ENCODE measurements at places on chromosomes 12 and 14.

DNA sequence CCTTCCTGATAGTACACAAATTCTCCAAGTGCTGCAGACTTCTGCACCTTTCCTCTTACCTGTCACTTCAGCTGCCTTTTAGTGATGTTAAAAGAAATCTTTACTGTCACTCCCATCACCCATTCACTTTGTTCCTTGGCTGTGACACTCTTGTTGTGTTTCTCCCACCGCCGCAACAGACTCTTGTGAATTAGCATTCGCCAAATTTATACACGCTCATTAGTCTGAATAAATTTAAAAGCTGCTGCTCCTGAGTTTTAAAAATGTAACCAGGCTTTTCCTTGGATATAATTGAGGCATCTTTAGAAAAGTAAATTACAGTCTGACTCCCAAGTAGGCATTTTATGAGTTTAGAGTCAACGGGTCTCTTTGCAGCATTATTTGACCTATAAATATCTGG is 1197.9 kb downstream of the BCL11B start:
- DNase-seq = no peak

- DNase-seq = no peak
Observed at GRCh38 chr14:99402950-99403349, 77.7 kb downstream of the SETD3 start.

GRCh38 chr14:72638021-72638420 is 255.9 kb downstream of the DPF3 start:
- no peak for DNase-seq

GRCh38 chr12:114799574-114800487 is 115.9 kb upstream of the TBX3 start:
- no peak for DNase-seq

- DNase-seq = no peak
Observed at GRCh38 chr14:37592482-37593408, 2.3 kb downstream of the FOXA1 start.

- DNase-seq = no peak
Observed at GRCh38 chr12:102811110-102811737, 105.8 kb downstream of the PAH start.

DNA sequence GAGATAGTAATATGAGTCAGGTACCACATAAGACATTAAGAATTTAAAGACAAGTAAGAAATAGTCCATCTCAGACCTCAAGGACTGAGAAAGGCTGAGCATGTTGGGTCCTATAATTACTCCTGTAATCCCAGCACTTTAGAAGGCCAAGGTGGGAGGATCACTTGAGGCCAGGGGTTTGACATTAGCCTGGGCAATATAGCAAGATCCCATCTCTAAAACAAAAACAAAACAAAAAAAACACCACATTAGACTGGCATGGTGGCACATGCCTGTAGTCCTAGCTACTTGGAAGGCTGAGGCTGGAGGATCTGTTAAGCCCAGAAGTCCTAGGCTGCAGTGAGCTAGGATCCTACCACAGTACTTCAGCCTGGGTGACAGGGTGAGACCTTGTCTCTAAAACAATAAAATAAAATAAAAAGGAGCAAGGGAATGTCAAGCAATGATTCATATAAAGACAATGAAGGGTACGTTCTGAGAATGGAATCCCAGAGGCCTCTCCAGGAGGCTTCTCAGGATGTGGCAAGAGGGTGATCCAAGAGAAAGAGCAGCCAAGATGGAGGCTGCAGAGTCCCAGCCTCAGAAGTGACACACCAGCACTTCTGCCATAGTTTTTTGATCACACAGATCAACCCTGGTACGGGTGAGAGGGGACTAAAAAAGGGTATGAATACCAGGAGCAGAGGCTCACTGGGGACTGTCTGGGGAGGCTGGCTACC is 206.4 kb downstream of the CRADD start:
- DNase-seq = no peak

- DNase-seq = peak; percentile 76
Observed at GRCh38 chr14:69726761-69727511, 40.0 kb upstream of the SRSF5 start.

GRCh38 chr12:50132505-50133135 is 20.6 kb downstream of the COX14 start:
- no peak for DNase-seq

GRCh38 chr14:97456462-97456861 is 659.3 kb downstream of the VRK1 start:
- no peak for DNase-seq

DNA sequence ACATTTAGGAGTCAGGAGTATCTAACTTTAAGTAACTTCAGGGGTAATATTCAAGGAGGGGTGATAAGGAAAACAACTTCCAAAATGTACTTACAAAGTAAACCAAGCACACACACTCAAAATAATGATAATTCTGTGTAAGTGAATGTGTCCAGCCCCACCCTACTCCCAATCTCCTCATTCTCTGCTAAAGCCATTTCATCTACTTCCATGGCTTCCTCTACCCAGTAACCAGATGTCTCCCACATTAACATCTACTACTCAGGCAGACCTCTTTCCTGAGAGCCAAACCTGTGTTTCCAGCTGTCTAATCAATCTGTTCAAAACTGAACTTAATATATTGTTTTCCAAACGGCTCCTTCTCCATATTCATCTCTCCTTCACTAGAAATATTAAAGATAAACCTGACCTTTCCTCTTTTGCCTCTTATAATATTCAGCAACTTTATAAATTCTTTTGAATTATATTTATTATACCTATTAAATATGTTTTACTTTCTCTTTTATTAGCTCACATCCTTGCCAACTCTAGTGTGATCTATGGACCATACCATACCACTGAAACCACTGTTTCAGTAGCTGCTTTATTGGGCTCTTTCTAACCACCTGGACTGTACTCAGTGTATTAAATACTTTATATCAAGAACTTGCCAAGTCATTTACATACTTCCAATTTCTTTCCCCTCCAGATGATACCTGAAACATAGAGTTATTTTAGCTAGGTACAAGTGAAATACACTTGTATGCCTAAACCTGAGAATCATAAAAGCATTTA is 170.7 kb downstream of the PPFIA2 start:
- no peak for DNase-seq

DNA sequence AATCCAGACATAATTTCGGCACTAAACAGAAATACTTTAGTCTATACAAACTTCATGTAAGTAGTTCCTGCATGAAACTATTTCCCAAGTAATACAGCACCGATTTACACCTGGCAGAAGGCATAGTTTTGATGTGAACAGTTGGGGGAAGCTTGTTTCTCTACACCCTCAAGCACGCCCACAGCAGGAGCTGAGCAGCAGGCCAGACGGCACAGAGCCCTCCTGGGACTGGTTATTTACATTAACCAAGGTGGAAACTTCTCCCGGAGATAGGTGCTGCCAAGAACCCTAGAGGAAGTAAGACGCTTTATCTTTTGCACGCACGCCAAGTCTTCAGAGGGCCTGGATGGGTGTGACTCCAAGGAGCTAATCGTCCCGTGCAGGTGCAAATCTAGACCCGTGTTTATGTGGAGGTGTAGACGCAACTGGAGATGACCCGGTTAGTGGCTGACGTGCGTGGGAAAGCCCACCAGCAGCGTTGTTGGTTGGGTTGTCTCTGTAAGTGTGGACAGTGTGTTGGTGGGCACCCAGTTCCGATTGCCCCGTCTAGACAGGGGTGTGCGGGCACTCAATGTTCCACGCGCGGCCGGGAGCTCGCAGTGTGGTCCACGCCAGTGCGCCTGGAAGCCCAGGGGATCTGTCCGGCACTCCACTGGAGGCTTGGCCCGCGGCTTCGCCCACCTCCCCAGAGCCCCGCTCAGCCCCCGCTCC is 767 bp upstream of the TCP11L2 start:
- DNase-seq = peak; percentile 32

- DNase-seq = no peak
Observed at GRCh38 chr14:34113005-34113511, 162.2 kb upstream of the EGLN3 start.

DNA sequence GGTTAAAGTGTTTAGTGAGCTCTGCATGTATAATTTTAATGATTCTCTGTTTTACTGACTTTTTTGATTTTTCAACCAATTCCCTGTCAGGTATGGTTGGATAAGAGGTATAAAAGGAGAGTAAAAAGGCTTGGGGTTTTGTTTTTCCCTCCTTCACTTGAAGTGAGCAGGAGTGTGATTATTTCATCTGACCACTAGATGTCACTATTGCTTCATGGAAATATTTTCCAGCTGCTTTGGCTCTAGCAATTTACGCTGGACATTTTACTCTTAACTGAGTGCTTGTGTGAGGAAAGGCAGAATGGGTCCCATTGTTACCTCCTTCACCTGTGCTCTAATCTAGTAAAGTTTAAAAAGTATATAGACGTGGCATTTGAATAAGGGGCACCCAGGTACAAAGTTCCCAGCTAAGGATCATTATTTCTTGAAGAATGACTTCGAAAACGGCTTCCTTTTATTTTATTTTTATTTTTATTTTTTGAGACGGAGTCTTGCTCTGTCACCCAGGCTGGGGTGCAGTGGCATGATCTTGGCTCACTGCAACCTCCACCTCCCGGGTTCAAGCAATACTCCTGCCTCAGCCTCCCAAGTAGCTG is 66.5 kb downstream of the TBC1D30 start:
- no peak for DNase-seq

DNA sequence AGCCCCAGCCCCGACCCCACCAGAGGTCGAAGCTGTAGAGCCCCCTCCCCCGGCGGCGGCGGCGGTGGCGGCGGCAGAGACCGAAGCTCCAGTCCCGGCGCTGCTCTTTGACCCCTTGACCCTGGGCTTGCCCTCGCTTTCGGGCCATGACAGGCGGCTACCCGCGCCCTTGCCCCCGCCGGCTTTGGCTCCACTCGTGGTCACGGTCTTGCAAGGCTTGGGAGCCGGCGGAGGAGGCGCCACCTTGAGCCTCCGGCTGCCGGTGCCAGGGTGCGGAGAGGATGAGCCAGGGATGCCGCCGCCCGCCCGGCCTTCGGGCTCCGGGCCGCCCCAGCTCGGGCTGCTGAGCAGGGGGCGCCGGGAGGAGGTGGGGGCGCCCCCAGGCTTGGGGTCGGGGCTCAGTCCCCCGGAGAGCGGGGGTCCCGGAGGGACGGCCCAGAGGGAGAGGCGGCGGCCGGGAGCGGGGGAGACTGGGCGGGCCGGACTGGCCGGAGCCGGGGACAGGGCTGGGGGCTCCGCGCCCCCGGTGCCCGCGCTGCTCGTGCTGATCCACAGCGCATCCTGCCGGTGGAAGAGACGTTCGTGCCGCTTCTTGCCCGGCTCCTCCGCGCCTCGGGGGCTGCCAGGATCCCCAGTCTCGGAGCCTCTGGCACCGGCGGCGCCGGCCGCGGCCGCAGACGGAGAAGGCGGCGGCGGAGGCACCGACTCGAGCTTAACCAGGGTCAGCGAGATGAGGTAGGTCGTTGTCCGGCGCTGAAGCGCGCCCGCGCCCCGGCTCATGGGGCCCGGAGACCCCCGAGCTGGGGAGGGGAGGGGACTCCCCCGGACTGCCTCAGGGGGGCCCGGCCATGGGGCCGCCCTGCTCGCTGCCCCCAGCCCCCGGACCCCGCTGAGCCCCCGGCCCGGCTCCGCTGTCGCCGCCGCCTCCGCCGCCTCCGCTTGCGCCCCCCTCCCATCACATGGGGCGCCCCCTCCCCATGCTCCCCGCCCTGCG is 778 bp downstream of the AGAP2 start:
- DNase-seq = no peak

DNA sequence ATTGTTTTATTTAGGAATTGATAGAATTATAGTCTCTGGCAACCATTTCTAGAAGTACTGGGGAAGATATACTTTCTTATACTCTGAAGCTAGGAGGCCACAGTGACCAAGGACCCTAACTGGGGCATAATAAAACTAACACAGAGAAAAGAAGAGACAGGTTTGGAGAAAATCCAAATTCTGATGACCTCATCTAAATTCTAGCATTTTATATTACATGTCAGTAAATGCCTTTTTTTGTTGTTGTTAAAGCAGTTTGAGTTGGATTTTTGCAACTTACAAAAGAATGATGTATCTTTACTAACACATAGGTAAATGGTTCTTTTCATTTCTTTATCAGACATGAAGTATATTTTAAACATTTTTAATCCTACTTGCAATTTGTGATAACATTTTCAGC is 933.3 kb downstream of the TMTC2 start:
- no peak for DNase-seq

- DNase-seq = no peak
Observed at GRCh38 chr14:104937161-104937560, 12.5 kb downstream of the PLD4 start.

DNA sequence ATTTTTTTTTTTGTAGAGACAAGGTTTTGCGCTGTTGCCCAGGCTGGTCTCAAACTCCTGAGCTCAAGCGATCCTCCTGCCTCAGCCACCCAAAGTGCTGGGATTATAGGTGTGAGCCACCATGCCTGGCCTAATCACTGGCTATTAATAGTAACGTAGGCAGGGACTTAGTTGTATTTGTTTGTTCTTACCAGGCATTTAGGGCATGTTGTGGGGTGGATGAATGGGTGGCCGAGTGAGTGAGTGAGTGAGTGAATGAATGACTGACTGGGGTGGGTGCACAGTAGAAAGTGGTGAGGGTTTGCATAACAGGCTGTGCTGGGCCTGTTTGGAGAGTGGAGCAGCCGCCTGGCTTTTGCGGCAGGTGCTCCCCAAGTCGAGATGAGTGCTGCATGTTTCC is 87.0 kb downstream of the FOXN4 start:
- no peak for DNase-seq

- no peak for DNase-seq
Observed at GRCh38 chr12:116172224-116172849, 105.2 kb downstream of the MED13L start.

DNA sequence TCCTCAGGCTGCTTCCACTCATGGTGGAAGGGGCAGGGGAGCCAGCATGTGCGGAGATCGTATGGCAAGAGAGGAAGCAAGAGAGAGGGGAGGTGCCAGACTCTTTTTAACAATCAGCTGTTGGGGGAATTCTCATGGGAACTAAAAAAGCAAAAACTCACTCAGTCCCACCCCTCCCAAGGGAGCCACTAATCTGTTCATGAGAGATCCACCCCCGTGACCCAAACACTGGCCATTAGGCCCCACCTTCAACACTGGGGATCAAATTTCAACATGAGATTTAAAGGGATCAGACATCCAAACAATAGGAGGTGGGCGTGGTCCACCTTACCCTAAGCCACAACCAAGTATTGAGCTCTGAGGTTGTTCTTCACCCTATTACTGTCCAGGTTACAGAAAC is 375.1 kb downstream of the GRIN2B start:
- no peak for DNase-seq

DNA sequence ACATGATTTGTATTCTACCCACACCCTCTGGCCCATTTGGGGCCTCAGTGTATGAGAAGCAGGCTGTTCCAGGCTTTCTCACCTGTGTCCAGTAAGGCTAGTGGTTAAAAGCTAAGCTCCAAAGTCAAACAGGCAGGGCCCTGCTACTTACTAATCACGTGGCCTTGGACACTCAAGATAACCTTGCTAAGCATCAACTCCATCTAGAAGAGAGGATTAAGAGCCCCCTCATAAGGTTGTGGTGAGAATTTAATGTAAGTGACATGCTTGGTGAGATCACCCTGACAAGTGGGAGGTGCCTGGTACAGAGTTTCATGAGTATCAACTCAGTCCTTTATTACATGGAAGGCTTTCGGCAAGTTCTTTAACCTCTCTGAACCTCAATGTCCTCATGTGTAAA is 17.8 kb downstream of the ACSM4 start:
- no peak for DNase-seq

Measured in stimulated activated CD8-positive, alpha-beta memory T cell treated with anti-CD3 and anti-CD28 coated beads, Interleukin-15, amount 100 ng/mL, for 1 hour (primary cell).